PC-9 (cell line): ENCODE measurements at places on chromosomes 6 and 20. TPM values are rescaled to one million over a fixed set of nuclear protein-coding genes. Genes with fewer than 3 reads are reported as not detected.

The ID1 gene
- 74.4 and 164 TPM in 2 replicates for total RNA-seq

The HCRTR2 gene
- total RNA-seq = not detected in 2 replicates

The EDN1 gene
- 3.3 and 5.9 TPM in 2 replicates for total RNA-seq

The LRRC1 gene
- total RNA-seq = 23.0 and 26.4 TPM in 2 replicates

The BTN1A1 gene
- not detected in 2 replicates for total RNA-seq

The DOK5 gene
- total RNA-seq = not detected in 2 replicates

The RSPH9 gene
- total RNA-seq = not detected in 2 replicates

The ADA gene
- total RNA-seq = 28.2 and 32.9 TPM in 2 replicates

The COL21A1 gene
- 0.13 TPM in 1 of 2 replicates, not detected in the other for total RNA-seq

The VGLL2 gene
- not detected in 2 replicates for total RNA-seq

The PLN gene
- not detected in 2 replicates for total RNA-seq

The TTK gene
- 28.7 and 40.3 TPM in 2 replicates for total RNA-seq

The SMLR1 gene
- not detected in 2 replicates for total RNA-seq

GRCh38 chr20:38982291-38982690 lies 20.1 kb downstream of the DHX35 start:
- H3K27ac ChIP-seq = peak overlapping the region; percentile 60
- peak; percentile 75 for DNase-seq
- H3K36me3 ChIP-seq = 0 out of 2 replicates have a peak, but pooled peaks cover 6% of the 10 kb centered on the region
- H3K4me1 ChIP-seq = peaks cover 44% of the 10 kb centered on the region
- H3K4me3 ChIP-seq = no peak overlapping the region

DNA sequence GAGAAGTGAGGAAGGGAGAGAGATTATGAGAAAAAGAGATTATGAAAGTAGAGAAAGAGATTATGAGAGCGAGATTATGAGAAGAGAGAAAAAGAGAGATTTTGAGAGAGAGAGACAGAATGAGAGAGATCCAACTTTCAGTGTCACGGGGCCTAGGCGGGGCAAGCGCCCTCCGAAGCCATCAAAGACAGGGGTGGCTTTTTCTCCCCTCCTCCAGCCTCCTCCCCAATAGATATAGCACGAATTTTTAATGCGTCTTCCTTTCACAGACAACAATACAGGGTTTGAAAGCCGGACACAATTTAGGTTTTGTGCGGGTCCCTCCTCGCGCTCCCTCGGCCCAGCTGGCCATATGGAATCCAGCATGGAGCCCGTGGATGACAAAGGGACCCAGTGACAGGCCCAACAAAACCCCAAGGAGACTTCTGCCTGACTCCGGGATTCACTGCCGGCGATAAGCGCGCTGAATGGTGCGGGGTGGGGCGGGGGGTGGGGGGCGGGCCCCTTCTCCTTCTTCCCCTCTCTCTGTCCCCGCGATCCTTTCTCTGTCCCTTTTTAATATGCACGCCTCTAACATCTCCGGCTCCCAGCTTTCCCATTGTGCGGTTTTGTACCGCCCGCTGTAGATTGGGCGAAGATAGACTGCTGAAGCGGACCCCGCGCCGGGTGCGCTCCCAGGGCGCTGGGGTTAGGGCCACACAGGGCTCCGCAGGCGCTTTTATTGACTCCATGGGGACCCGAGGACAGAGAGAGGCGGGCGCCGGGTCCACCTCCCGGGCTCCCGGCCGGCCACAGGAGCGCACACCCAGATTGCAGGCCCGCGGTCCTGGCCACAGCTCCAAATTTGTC lies 5.4 kb downstream of the NKX2-2 start:
- H3K4me1 ChIP-seq = no peaks in the 10 kb centered on the region
- no peaks in the 10 kb centered on the region for H3K27me3 ChIP-seq
- no peaks in the 10 kb centered on the region for H3K36me3 ChIP-seq
- H3K4me3 ChIP-seq = no peak overlapping the region
- no peak for DNase-seq

- H3K4me1 ChIP-seq = peaks cover 8% of the 10 kb centered on the region; the same call in 1 of the 2 replicates
- no peak overlapping the region for H3K27ac ChIP-seq
- no peak overlapping the region for H3K4me3 ChIP-seq
- DNase-seq = no peak
Measured at GRCh38 chr6:112804638-112805330, 457.7 kb downstream of the RFPL4B start.

GRCh38 chr20:1846341-1846740 lies 48.9 kb upstream of the SIRPA start:
- no peak for DNase-seq
- no peaks in the 10 kb centered on the region for H3K36me3 ChIP-seq
- no peaks in the 10 kb centered on the region for H3K4me1 ChIP-seq
- H3K4me3 ChIP-seq = no peak overlapping the region

- H3K27me3 ChIP-seq = no peaks in the 10 kb centered on the region
- no peak overlapping the region for H3K4me3 ChIP-seq
- no peaks in the 10 kb centered on the region for H3K36me3 ChIP-seq
- no peak overlapping the region for H3K27ac ChIP-seq
- DNase-seq = no peak
- H3K4me1 ChIP-seq = no peaks in the 10 kb centered on the region
Measured at GRCh38 chr6:1503811-1504210, 105.9 kb upstream of the FOXC1 start.

- no peak for DNase-seq
- H3K27ac ChIP-seq = no peak overlapping the region
- H3K36me3 ChIP-seq = peaks cover 5% of the 10 kb centered on the region; the same call in 1 of the 2 replicates
- no peak overlapping the region for H3K4me3 ChIP-seq
Measured at GRCh38 chr6:20566109-20566508, 31.9 kb downstream of the CDKAL1 start.

DNA sequence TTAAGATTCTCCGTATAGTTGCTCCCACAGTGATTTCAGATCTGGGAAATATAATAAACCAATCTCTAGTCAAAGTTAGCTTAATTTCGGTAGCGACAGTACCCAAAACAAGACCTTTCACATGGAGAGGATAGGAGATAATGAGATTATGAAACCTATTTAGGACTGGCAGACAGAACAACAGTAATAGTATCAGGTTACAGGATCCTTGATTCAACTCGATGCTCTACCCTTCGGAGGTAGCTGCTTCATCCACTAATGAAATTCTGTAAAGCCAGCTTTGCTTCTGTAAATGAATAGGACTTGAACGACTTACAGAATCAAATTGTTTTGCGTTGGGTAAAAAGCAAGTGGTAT lies 534 bp upstream of the AKIRIN2 start:
- H3K4me3 ChIP-seq = peak overlapping the region; percentile 96
- peaks cover 33% of the 10 kb centered on the region for H3K4me1 ChIP-seq
- 0 out of 2 replicates have a peak, but pooled peaks cover 6% of the 10 kb centered on the region for H3K36me3 ChIP-seq
- peak overlapping the region; percentile 86 for H3K27ac ChIP-seq
- no peaks in the 10 kb centered on the region for H3K27me3 ChIP-seq

DNA sequence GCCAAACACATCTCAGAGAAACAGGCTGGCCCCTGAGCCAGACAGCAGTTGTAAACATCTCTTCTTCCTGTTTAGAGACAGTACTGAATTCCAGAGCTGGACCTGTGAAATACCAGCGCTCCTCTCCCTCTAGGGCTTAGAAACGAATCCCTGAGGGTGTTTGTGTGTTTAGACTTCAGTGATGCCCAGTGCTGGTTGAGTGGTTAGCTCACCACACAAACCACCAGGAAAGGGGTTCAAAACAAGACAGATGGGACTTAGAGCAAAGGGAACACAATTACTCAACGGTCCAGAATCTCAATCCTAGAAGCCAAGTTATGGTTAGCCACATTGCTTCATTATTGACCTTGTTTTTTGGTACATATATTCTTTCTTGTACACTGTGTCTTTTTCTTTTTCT lies 108.7 kb upstream of the TMEM170B start:
- H3K27ac ChIP-seq = peak overlapping the region; percentile 80
- peaks cover 90% of the 10 kb centered on the region for H3K4me1 ChIP-seq
- H3K4me3 ChIP-seq = no peak overlapping the region
- H3K27me3 ChIP-seq = no peaks in the 10 kb centered on the region

DNA sequence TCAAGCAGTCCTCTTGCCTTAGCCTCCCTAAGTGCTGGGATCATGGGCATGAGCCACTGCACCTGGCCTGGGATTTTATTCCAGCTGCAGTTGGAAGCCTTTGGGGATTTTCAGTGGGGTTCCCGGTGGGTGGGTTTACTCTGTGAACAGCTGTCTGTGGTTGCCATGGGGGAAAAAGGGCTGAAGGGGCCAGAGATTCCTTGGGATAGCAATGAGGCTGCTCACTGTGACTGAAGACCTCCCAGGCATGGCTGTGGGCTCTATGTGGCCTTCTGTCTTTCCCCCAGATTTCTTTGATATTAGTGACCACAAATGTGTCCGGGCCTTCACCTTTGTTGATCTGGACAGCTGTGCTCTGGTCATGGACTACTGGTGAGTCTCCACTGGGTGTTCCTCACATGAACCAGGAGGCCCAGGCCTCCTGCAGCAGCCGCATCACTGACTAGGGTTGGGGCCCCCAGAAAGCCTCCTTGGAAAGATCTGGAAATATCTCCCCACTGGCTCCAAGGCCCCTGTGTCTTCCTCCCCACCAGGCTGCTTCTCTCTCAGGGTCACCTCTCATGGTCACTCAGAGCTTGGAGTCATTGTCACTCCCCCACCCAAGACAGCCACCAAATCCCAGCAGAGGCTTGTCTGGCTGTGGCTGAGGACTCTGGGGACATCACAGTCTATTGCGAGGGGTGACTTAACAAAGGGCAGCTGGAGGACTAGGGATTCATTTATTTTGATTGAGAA lies 33.4 kb downstream of the EFCAB8 start:
- DNase-seq = no peak
- no peak overlapping the region for H3K27ac ChIP-seq
- H3K4me1 ChIP-seq = no peaks in the 10 kb centered on the region
- peaks cover 26% of the 10 kb centered on the region for H3K27me3 ChIP-seq
- H3K4me3 ChIP-seq = no peak overlapping the region

DNA sequence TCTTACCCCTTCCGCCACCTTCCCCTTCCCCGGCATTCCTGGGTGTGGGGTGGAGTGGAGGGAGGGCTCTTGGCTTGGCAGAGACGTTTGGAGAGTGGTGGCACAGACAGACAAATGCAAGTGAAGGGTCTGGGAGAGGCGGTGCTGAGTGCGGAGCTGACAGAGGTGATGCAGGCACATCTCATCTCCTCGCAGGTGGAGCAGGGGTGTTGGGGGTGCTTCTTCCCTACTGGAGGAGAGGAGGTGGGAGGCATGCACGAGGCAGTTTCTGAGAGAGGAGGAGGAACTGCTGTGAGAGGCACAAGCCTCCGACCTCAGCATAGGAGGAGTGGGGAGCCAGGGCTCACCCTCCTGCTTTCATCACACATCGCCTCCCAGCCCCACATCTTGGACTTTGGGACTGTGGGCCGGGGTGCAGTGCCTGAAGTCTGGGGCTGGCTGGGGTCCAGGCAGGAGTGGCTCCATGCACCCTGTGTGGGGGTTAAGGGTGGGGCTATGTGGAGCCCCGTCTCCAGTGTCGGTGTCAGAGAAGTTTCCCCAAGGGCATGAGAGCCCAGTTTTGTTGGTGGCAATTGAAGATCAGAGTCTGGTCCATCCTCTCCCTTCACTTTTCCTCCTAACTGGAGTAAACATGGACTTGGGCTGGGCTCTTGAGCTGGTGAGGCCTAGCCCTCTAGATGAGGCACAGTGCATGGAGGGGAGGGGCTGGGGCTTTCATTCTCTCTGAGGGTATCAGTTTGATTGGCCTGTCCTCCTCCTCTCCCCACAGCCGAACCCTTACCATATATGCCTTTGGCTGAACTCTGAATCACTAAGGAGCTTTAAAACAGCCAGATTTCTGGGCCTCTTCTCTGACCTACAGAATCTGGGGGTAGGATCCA lies 20.2 kb upstream of the SLC22A7 start:
- H3K36me3 ChIP-seq = no peaks in the 10 kb centered on the region
- DNase-seq = no peak
- H3K27me3 ChIP-seq = peaks cover 15% of the 10 kb centered on the region; the same call in 1 of the 2 replicates
- no peak overlapping the region for H3K27ac ChIP-seq
- no peak overlapping the region for H3K4me3 ChIP-seq

DNA sequence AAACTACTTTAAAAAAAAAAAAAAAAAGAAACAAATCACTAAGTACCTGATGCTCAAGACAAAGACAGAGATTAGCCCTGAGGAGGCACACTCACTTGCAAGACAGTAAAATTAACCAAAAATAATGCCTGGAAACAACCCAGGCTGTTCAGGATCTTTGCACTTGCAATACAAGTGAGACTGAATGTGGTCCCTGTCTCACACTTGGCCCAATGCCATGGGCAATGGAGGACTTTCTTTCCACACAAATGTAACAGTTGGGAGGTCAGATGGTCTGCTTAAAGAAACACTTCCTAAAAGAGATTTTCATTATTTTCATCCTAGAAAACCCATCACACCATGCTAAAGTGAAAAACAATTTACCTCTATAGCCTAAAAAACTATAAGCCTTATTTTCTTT lies 16.2 kb downstream of the STAU1 start:
- no peaks in the 10 kb centered on the region for H3K4me1 ChIP-seq
- no peak for DNase-seq
- no peak overlapping the region for H3K27ac ChIP-seq
- no peak overlapping the region for H3K4me3 ChIP-seq

DNA sequence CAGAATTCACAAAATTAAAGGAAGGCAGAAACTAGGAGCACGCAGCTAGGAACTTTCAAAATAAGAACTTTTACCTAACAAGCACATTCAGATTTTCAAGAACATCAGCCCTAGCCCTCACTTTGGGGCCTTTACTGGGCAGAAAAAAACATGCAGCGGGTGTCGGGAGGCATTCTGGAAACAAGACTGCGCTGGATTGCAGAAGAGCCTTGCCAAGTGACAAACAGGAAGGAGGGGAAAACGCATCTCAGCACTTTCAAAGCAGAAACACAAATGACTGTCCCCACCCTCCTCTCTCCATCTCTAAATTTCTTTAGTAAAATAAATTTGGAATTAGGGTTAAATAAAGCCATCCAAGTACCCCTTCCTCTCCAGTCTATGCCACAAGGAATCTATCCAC lies 74.6 kb upstream of the RREB1 start:
- peaks cover 7% of the 10 kb centered on the region; the same call in 1 of the 2 replicates for H3K4me1 ChIP-seq
- no peak overlapping the region for H3K4me3 ChIP-seq
- no peaks in the 10 kb centered on the region for H3K27me3 ChIP-seq
- DNase-seq = no peak

DNA sequence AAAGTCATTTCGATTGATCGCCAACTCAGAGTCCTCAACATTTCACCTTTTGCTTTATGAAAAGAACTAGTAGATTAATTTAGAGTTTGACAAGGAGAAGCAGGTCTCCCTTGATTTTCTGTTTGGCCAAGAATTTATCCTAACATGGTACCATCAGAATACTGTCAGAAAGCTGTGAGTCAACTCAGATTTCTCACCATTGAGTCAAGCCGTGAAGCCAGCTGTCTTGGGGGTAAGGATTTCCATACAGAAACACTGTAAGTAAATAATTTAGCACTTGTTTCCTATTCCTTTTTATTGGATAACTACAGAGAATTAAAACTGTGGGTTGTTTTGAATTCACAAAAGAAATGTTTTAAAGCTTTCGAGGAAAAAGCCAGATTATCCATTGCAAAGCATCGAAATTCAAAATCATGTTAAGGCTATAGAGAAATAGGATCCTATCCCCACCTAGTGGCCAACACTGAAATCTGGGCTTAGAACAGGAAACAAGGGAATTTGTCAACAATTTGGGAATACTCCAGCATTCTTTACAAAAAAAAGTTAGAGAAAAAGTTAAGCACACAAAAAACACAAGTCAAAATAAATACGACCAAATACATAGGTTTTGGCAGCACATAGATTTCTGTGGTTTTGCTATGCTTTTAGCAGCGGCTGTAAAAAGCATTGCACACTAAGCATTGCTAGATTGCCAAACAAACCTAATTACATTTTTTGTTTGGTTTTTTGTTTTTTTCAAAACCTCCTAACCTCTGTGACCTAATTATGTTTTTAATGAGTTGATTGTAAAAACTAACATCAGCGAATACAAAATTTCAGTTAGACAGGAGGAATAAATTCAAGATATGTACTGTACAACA lies 44.2 kb downstream of the COL11A2 start:
- peaks cover 57% of the 10 kb centered on the region for H3K27me3 ChIP-seq
- H3K4me1 ChIP-seq = no peaks in the 10 kb centered on the region
- no peak overlapping the region for H3K4me3 ChIP-seq
- no peaks in the 10 kb centered on the region for H3K36me3 ChIP-seq
- no peak overlapping the region for H3K27ac ChIP-seq
